ENCODE measurements at places on chromosomes 12 and 14. TPM values are rescaled to one million over a fixed set of nuclear protein-coding genes. Genes with fewer than 3 reads are reported as not detected.

The CPM gene
- 0.29 TPM for total RNA-seq

The FKBP3 gene
- 70.1 TPM for total RNA-seq

The ARHGEF40 gene
- total RNA-seq, result 144 TPM

The LETMD1 gene
- 30.5 TPM for total RNA-seq

The DAAM1 gene
- total RNA-seq, result 25.1 TPM

All from chondrocyte (in vitro differentiated cells).